Uterus (tissue), 4 donors: ENCODE measurements at places on chromosomes 7 and 10. TPM values are rescaled to one million over a fixed set of nuclear protein-coding genes. Genes with fewer than 3 reads are reported as not detected.

Gene HMX3
- total RNA-seq, result not detected

Gene CNNM1
- total RNA-seq, result 1.7 TPM

Gene HOXA3
- total RNA-seq, result 33.4 TPM

Gene WNT8B
- not detected for total RNA-seq

Gene ERVW-1
- not detected for total RNA-seq

Gene TAS2R4
- total RNA-seq, result 6.5 TPM

Gene GPER1
- total RNA-seq, result 10.6 TPM

Gene SH2D4B
- total RNA-seq, result 0.40 TPM

Gene SNCG
- 32.8 TPM for total RNA-seq

Gene TMUB1
- 3.6 TPM for total RNA-seq

Gene GPR15LG
- not detected for total RNA-seq

Gene PSMA2
- total RNA-seq, result 73.6 TPM

Gene OPN4
- not detected for total RNA-seq

Gene MYPN
- total RNA-seq, result not detected

GRCh38 chr10:100744987-100745881, at the start of gene PAX2:
PAX2 (plus strand) TSS chr10:100745582; CDS start chr10:100746261, 679 bp downstream.
- H3K4me3 ChIP-seq, result peak within 1 kb of the TSS; percentile 18
- H3K36me3 ChIP-seq, result no peaks in the 10 kb centered on the region
- peaks cover 93% of the 10 kb centered on the region for H3K27me3 ChIP-seq

DNA sequence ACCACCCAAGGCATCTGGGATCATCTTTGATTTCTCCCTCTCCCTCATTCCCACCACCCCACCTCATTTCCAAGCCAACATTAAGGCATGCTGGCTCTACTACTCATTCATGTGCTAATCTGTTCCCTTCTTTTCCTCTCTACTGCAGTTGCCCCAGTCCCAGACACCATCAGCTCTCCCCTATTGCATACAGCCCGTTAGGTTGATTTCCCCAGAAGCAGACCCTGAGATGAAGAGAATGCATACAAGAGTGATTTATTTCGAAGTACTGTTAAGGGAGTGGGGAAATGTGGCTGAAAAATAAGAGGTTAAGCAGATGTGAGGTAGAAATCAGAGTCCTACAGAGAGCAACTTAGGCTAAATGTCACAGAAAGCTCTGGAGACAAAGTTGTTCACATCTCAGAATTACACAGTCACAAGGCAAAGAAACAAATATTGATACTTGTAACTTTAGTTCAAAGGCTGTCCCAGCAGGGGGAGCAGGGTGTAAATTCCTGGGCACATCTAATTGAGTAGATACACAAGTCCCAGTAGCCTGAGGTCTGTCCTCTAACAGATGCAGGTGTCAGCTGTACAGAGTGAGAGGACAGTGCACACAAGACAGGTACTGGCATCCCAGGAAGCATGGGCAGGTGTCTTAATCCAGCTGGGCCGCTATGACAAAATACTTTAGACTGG, 20.9 kb downstream of the AKR1D1 start:
- no peaks in the 10 kb centered on the region for H3K27me3 ChIP-seq
- no peak for DNase-seq
- no peaks in the 10 kb centered on the region for H3K4me1 ChIP-seq
- H3K4me3 ChIP-seq, result no peak overlapping the region

GRCh38 chr10:43946445-43946844, 297.8 kb upstream of the ZNF32 start:
- H3K27me3 ChIP-seq, result no peaks in the 10 kb centered on the region
- H3K4me1 ChIP-seq, result no peaks in the 10 kb centered on the region
- H3K27ac ChIP-seq, result no peak overlapping the region
- no peaks in the 10 kb centered on the region for H3K36me3 ChIP-seq

DNA sequence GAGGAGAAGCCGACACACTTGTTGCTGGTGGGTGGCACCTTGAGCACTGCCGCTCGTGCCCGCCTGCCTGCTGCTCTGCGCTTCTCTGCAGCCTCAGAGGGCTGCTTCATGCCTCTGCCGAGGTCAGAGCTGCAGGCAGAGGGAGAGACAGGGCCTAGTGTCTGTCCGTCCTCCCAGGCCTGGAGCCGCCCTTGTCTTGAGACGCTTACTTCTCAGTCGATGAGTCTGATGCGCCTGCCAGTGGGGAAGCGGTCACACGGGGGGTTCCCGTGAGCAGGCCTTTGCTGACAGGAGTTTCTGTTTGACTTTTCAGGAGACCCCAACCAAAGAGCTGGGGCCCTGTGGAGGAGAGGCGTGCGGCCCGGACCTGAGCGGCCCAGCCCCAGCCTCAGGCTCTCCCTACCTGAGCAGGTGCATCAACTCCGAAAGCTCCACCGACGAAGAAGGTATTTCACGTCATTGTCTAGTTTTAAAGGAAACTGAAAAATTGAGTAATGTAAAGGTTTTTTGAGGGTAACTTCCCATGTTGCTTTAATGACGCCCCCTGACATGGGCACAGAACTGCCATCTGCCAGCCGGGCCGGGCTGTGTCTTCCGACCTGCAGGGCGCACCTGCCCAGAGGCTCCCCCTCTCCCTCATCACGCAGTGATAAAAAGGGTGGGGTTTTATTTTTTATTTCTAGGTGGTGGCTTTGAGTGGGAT, 7.8 kb upstream of the BHLHA15 start:
- H3K4me1 ChIP-seq, result no peaks in the 10 kb centered on the region
- DNase-seq, result no peak
- H3K27ac ChIP-seq, result no peak overlapping the region
- H3K36me3 ChIP-seq, result no peaks in the 10 kb centered on the region
- no peak overlapping the region for H3K4me3 ChIP-seq

DNA sequence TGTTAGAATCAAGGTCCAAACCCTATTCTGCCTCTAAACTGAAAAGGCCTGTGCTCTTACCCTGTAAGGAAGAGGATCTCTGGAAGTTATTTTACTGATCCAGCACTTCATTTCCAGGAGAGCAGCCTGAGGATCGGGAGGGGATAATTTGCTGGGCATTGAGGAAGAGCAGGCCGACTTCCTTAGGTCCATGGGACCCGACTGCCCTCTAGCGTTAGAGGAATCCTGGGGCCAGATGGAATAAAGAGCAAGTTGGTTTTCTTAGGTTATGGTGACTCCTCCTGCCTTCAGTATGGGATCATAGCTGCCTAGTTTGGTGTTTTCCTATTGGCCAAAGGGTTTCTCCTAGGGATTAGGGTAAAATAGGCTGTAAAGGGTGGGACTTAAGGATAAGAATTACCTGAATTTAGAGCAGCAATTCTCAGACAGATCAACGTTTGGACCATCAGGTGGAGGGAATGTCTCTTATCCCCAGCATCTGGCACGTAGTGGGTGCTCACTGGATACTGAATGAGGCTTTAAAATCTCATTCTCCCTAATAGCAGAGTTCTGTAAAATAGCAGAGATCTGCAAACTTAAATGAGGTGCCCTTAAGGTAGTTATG, 40.0 kb upstream of the SORBS1 start:
- no peaks in the 10 kb centered on the region for H3K27me3 ChIP-seq
- no peaks in the 10 kb centered on the region for H3K36me3 ChIP-seq
- H3K4me1 ChIP-seq, result no peaks in the 10 kb centered on the region
- DNase-seq, result peak; percentile 84

GRCh38 chr10:60731134-60731885, 47.0 kb upstream of the CDK1 start:
- peaks cover 6% of the 10 kb centered on the region for H3K27me3 ChIP-seq
- H3K27ac ChIP-seq, result no peak overlapping the region
- H3K36me3 ChIP-seq, result no peaks in the 10 kb centered on the region
- H3K4me1 ChIP-seq, result no peaks in the 10 kb centered on the region
- no peak for DNase-seq

- H3K27ac ChIP-seq, result peak overlapping the region; percentile 72
- H3K4me3 ChIP-seq, result peak overlapping the region; percentile 20
- H3K27me3 ChIP-seq, result no peaks in the 10 kb centered on the region
- DNase-seq, result no peak
Observed at GRCh38 chr7:150451833-150452461, 1.5 kb downstream of the GIMAP8 start.

- H3K4me1 ChIP-seq, result no peaks in the 10 kb centered on the region
- DNase-seq, result no peak
- no peaks in the 10 kb centered on the region for H3K27me3 ChIP-seq
- no peak overlapping the region for H3K4me3 ChIP-seq
- no peaks in the 10 kb centered on the region for H3K36me3 ChIP-seq
- H3K27ac ChIP-seq, result no peak overlapping the region
Observed at GRCh38 chr7:103894656-103895596, 94.5 kb downstream of the RELN start.

DNA sequence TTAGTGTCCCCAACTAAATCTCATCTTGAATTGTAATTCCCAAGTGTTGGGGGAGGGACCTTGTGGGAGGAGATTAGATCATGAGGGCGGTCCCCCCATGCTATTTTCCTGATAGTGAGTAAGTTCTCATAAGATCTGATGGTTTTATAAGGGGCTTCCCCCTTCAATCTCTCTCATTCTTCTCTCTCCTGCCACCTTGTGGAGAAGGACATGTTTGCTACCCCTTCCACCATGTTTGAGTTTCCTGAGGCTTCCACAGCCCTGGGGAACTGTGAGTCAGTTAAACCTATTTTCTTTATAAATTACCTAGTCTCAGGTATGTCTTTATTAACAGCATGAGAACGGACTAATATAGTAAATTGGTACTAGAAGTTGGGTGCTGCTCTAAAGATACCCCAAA, 365.6 kb downstream of the ANKRD7 start:
- H3K4me1 ChIP-seq, result no peaks in the 10 kb centered on the region
- no peak overlapping the region for H3K4me3 ChIP-seq
- H3K36me3 ChIP-seq, result no peaks in the 10 kb centered on the region
- no peak for DNase-seq
- H3K27me3 ChIP-seq, result no peaks in the 10 kb centered on the region

GRCh38 chr10:79263939-79264338, 83.3 kb upstream of the PPIF start:
- no peaks in the 10 kb centered on the region for H3K27me3 ChIP-seq
- H3K4me3 ChIP-seq, result no peak overlapping the region
- no peak for DNase-seq
- peaks cover 37% of the 10 kb centered on the region for H3K4me1 ChIP-seq

GRCh38 chr7:25864511-25864910, 287.5 kb upstream of the NFE2L3 start:
- H3K27ac ChIP-seq, result no peak overlapping the region
- H3K36me3 ChIP-seq, result no peaks in the 10 kb centered on the region
- DNase-seq, result no peak
- no peaks in the 10 kb centered on the region for H3K4me1 ChIP-seq

DNA sequence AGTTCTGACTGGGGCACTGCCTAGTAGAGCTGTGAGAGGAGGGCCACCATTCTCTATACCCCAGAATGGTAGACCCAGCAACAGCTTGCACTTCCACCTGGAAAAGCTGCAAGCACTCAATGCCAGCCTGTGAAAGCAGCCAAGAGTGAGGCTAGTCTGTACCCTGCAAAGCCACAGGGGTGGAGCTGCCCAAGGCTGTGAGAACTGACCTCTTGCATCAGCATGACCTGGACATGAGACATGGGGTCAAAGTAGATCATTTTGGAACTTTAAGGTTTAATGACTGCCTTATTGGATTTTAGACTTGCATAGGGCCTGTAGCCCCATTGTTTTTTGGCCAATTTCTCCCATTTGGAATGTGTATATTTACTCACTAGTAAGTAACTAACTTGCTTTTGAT, 206.3 kb downstream of the TPK1 start:
- no peak overlapping the region for H3K4me3 ChIP-seq
- H3K27me3 ChIP-seq, result no peaks in the 10 kb centered on the region
- H3K27ac ChIP-seq, result no peak overlapping the region
- H3K36me3 ChIP-seq, result no peaks in the 10 kb centered on the region
- H3K4me1 ChIP-seq, result no peaks in the 10 kb centered on the region
- DNase-seq, result no peak

DNA sequence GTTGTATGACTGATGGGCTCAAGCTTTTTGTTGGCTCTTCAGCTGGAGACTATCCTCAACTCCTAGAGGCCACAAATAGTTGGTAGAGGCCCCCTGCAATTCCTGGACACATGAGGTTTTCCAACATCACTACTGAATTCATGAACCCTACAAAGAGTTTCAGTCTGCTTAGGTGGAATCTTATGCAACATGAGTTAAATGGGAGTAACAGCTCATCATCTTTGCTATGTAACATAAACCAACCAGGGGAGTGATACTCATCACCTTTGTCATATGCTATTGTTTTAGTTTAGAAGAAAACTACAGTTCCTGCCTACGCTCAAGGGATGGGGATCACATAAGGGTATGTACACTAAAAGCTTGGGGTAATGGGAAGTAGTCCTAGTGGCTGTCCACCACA, 729.4 kb downstream of the SORCS1 start:
- no peak for DNase-seq
- no peaks in the 10 kb centered on the region for H3K27me3 ChIP-seq
- H3K27ac ChIP-seq, result no peak overlapping the region
- no peaks in the 10 kb centered on the region for H3K36me3 ChIP-seq
- no peaks in the 10 kb centered on the region for H3K4me1 ChIP-seq

DNA sequence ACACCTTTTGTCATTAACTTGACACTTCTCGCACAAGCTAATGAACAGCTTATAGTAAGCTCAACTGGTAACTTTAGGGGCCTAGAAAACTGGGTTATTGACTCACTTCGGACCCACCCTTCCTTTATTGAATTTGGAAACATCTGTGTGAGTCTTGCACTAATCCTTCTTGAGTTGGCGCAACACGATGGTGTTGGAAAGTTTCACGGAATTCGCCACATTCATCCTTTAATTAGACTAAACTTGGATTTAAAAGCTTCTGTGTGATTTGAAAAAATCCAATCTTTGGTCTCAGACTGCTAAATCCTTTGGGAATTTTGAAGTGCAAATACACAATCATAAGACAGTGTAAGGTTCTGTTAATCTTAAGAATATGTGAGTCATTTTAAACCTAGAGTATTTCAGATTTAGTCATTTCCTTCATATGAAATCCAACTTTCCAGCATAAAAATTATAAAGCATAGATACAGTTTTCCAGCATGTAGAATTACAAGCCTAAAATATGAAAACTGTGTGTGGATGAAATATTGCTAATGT, 15.1 kb downstream of the FZD8 start:
- no peaks in the 10 kb centered on the region for H3K27me3 ChIP-seq
- H3K4me3 ChIP-seq, result no peak overlapping the region
- no peak for DNase-seq
- no peaks in the 10 kb centered on the region for H3K36me3 ChIP-seq

- H3K4me1 ChIP-seq, result no peaks in the 10 kb centered on the region
- DNase-seq, result no peak
- H3K36me3 ChIP-seq, result no peaks in the 10 kb centered on the region
- no peak within 1 kb of the TSS for H3K4me3 ChIP-seq
- no peaks in the 10 kb centered on the region for H3K27me3 ChIP-seq
Observed at GRCh38 chr10:20897146-20897825, at the start of gene NEBL. NEBL (minus strand) TSS chr10:20897311; CDS start chr10:20897205, 106 bp downstream.

GRCh38 chr7:41881331-41882130, 178.6 kb upstream of the INHBA start:
- no peak overlapping the region for H3K4me3 ChIP-seq
- H3K36me3 ChIP-seq, result no peaks in the 10 kb centered on the region
- no peaks in the 10 kb centered on the region for H3K27me3 ChIP-seq
- no peak overlapping the region for H3K27ac ChIP-seq
- H3K4me1 ChIP-seq, result peaks cover 6% of the 10 kb centered on the region
- DNase-seq, result no peak

- no peaks in the 10 kb centered on the region for H3K4me1 ChIP-seq
- DNase-seq, result no peak
- no peaks in the 10 kb centered on the region for H3K27me3 ChIP-seq
- H3K27ac ChIP-seq, result no peak overlapping the region
- H3K36me3 ChIP-seq, result no peaks in the 10 kb centered on the region
Observed at GRCh38 chr7:122637784-122638183, 61.1 kb downstream of the RNF133 start.

- H3K27me3 ChIP-seq, result no peaks in the 10 kb centered on the region
- DNase-seq, result no peak
- no peak overlapping the region for H3K4me3 ChIP-seq
- H3K27ac ChIP-seq, result no peak overlapping the region
- no peaks in the 10 kb centered on the region for H3K4me1 ChIP-seq
Observed at GRCh38 chr7:25006276-25006675, 26.3 kb upstream of the OSBPL3 start.

GRCh38 chr7:80724249-80724871, 85.9 kb downstream of the CD36 start:
- peak overlapping the region; percentile 35 for H3K27ac ChIP-seq
- no peak for DNase-seq
- H3K36me3 ChIP-seq, result no peaks in the 10 kb centered on the region
- H3K4me1 ChIP-seq, result no peaks in the 10 kb centered on the region
